ENCODE measurements at places on chromosomes 5 and 9.

DNA sequence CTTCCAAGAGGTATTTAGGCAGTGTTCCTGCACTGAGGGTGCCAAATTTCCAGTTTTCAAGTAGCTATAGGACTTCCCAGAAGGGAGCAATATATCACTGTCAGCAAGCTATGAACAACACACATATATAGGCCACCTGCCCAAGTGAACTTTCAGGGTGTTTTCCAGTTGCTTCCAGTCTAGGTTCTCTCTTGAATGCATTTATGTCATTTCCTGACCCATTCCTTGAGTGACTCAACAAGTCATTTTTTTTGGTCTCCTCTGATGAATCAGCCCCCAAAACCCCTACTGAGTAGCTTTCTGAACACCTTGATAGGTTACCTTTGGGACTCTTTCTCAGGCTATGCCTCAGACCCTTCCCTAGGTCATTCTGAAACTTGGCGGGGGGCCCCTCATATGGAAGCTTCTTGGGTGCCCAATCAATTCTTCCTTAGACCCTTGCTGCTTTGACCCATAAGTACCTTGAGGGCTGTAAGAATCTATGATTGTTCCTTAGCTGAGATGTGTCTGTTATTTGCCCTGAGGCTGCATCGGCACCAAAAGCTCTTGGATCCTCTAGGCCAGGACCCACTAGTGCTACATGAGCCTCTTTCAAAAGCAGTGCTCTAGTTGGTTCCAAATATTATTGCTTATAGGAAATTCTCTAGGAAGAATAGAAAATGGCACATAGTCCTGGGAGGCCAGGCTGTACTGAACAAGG, 12.4 kb downstream of the DNAJB5 start:
- DNase-seq: peak; percentile 67

GRCh38 chr5:78929833-78930232, 55.3 kb downstream of the ARSB start:
- peak; percentile 5 for DNase-seq

DNA sequence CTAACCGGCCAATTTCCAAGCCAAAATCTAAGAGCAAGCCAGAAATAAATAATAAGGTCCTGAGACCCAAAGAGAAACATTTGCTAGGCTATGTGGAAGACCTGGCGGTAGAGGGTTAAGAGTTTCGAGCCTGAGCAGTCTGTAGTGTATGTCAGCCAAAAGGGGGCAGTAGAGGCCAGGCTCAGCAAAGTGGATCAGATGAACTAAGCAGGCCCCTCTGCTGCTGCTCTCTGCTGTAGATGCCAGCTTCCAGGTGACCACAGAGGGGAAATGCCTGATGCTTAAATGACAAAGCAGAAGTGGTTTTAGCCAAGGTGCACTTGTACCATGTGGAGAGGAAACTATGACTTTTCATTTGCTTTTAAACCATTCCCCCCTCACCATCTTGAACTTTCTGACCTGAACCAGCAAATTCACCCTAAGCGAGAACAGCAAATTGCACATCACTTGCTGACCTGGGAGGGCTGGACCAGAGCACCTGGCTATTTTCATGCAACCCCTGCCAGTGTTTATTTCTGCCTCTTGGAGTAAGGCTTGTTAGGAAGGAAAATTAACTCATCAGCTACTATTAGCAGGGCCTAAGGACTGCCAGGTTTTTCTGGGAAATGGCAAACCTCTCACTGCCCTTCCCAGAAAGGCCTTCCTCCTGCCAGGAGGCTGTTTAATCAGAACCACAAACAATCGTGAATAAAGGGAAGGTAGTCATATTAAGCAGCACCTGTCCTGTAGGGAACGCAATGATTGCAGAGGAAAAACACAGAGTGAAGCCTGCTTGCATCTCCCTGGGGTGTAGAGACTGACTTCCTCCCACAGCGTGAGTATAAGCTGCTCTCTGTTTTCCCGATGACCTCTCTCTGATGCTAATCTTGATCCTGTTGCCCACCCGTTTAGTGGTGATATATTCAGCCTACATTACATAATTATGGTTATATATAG, 818.2 kb downstream of the TLR4 start:
- DNase-seq: peak; percentile 64

- DNase-seq: no peak
Measured at GRCh38 chr5:142834504-142834903, 64.3 kb downstream of the ARHGAP26 start.

- DNase-seq: peak; percentile 78
Measured at GRCh38 chr9:71762900-71763653, 5.2 kb downstream of the CEMIP2 start.

DNA sequence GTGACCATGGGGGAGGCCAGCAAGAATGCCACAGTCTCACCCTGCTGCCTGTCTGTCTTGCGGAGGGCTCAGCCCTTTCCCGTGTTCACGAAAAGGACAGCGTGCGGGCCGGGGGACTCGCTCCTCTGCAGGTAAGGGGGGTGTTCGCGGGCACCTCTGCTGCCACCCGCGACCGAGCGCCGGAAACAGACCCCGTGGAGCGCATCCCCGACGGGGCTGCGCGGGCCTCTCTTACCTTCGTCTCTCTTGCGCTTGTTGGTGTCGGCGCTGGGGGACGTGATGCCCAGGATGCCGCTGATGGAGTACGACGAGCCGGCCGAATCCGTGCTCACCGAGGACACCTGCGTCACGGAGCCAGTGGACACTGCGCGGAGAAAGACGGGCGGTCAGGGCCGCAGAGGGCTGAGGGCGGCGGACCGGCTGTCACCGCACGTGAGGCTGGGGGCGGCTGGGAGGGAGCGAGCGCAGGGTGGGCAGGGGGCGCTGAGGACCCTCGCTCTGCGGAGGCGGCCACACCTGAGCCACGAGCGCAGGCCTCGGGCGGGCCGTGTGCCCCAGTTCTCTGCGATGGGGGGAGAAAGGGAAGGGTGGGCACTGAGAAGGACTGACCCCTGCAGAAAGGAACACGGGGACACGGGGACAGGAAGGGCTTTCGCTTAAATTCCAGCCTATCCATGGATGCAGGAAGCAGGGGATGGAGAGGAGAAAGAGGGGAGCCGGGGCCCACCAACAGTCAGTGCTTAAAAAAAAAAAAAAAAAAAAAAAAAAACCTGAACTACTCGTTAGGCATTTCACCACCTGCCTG, 31.5 kb downstream of the PAX5 start:
- no peak for DNase-seq

- peak; percentile 73 for DNase-seq
Measured at GRCh38 chr5:27191786-27192510, 153.6 kb upstream of the CDH9 start.

DNA sequence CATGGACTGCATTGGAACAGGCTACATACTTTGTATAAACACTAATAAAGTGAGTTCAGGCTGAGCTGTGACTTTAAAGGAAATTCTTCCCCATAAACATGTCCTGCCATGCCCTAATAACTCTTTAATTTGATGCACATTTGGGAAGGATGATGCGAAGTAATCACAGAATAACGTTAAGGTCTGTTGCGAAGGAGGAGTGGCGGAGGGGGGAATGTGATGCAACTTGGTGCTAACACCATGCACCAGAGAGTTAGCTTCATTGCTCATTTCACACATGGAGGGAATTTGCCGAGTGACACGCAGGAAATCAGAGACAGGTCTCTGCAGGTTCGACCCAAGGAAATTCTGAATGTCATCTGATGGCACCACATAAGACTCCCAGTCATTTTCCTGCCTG, 32.9 kb downstream of the SLIT3 start:
- no peak for DNase-seq

- DNase-seq: no peak
Measured at GRCh38 chr5:82418608-82418950, 140.4 kb upstream of the RPS23 start.

- peak; percentile 34 for DNase-seq
Measured at GRCh38 chr9:2336055-2336454, 285.5 kb upstream of the VLDLR start.

DNA sequence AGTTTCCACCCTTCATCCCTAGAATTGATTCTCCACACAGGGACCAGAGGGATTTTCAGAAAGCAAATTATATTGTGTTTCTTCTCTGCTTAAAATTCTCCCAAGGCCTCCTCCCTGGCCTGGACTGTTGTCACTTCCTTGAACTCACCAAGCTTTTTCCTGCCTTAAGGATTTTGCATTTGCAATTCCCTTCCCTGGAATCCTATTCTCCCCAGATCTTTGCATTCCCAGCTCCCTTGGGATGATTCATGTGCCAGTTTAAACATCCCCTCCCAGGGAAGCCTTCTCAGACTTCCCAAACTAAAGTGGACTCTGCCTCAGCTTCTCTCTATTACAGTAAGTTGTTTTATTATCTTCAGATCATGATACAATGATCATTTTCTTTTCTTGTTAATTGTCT, 35.2 kb upstream of the PDE8B start:
- no peak for DNase-seq

DNA sequence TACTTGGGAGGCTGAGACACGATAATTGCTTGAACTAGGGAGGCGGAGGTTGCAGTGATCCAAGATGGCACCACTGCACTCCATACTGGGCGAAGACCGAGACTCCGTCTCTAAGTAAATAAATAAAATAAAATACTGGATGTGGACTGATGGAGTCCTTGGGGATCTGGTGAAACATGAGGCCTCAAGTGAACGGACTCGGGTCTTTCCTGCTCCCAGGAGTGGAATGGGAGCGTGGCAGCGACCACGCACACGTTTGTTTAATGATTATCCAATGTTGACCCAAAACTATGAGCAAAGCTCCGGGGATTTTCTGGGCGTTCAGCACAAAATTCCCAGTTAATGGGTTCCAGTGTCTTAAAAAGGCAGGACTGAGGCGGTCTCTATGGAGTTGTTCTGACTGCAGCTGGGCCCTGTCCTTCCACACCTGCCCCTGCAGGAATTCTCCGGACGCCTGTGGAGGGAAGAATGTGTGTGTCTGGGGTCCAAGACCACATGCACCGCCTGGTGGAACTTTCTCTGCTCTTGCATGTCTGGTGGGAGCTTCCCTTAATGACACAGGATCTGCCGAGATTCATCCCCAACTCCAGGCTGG, 26.6 kb downstream of the NEK6 start:
- DNase-seq: no peak

- DNase-seq: no peak
Measured at GRCh38 chr5:173538018-173538417, 78.4 kb downstream of the BOD1 start.

GRCh38 chr5:169248996-169249395, 51.9 kb downstream of the SLIT3 start:
- DNase-seq: no peak

GRCh38 chr9:95749493-95749892, 126.0 kb upstream of the ERCC6L2 start:
- no peak for DNase-seq

- peak; percentile 92 for DNase-seq
Measured at GRCh38 chr5:159240301-159240870, 22.7 kb upstream of the UBLCP1 start.

All from M059J (cell line).